ENCODE measurements at places on chromosomes 12 and 14. TPM values are rescaled to one million over a fixed set of nuclear protein-coding genes. Genes with fewer than 3 reads are reported as not detected.

Gene SYNE3
- 15.1 TPM for total RNA-seq

Gene SERPINA10
- total RNA-seq: not detected

Gene C14orf132
- 2.4 TPM for total RNA-seq

Gene PPP2R3C
- 25.1 TPM for total RNA-seq

Gene RPS26
- 34.6 TPM for total RNA-seq

Gene OASL
- 0.35 TPM for total RNA-seq

Gene CLEC9A
- not detected for total RNA-seq

Gene BBOF1
- 2.3 TPM for total RNA-seq

Gene GLIPR1L1
- total RNA-seq: not detected

Gene SRGAP1
- 2.0 TPM for total RNA-seq

Gene KLRC2
- not detected for total RNA-seq

Gene TROAP
- total RNA-seq: 0.67 TPM

Gene COX8C
- 0.94 TPM for total RNA-seq

Gene TMEM179
- total RNA-seq: not detected

Gene ACOT6
- total RNA-seq: not detected

Gene NXPH4
- 0.70 TPM for total RNA-seq

All from Right ventricle myocardium superior (tissue), 1 donor.